Stomach (tissue), 19 donors: ENCODE measurements at places on chromosomes 6 and 20. TPM values are rescaled to one million over a fixed set of nuclear protein-coding genes. Genes with fewer than 3 reads are reported as not detected.

DNA sequence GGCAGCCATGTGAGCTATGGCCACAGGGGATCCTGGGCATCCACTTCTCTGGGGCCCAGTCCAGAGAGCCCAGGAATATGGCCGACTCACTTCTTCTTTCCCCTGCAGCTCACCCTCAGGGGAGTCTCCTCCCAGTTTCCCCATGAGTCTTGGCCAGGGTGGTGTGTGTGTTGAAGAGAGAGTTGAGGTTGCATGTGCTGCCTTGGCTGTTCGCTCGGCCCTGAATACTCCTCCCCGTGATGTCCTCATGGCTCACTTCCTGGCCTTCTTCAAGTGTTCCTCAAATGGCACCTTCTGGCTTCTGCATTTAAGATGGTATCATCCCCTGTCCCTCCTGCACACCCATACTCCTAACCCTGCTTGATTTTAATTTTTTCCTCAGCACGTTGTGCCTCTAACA, 3.2 kb upstream of the TREML1 start:
- no peak for DNase-seq

Gene LY6G6C
- polyA plus RNA-seq = not detected

GRCh38 chr20:48098866-48099265, 313.6 kb upstream of the SULF2 start:
- no peak for DNase-seq

Gene APOM
- 6.4 TPM for polyA plus RNA-seq

DNA sequence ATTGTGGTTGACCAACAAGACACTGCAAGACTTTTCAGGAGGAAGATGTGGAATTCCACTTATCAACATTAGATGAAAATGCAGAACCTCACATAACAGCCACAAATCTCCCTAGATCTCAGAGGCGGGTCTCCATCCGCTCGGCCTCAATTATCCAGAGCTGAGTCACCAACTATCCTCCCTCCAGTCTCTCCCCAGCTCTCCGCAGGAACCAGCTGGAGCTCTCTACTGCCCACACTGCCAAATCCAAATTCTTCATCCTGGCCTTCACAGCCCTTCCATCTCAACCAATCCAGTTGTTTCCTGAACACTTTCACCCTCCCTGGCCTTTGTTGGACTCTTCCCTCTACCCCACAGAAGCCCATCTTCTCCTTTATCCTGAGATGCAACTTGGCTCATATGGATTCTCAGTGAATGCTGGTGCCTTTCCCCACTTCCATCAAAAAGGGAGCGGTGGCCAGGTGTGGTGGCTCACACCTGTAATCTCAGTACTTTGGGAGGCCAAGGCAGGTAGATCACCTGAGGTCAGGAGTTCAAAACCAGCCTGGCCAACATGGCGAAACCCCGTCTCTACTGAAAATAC, 3.5 kb upstream of the TGIF2 start:
- DNase-seq = no peak
